ENCODE measurements at places on chromosomes 13 and 19.

DNA sequence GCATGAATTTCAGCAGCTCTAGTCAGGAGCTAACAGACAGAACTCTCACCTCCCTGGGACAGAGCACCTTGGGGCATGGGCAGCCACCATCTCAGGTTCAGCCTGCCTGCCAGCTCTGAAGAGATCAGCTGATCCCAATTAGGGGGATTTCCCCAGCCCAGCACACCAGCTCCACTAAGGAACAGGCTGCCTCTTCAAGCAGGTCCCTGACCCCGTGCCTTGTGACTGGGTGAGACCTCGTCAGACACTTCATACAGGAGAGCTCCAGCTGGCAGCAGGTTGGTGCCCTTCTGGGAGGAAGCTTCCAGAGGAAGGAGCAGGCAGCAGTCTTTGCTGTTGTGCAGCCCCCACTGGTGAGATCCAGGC lies 84.5 kb upstream of the UFM1 start:
- no peak for DNase-seq

GRCh38 chr19:56778351-56778750 lies 62.2 kb downstream of the PEG3 start:
- no peak for DNase-seq

- no peak for DNase-seq
Measured at GRCh38 chr13:111304603-111305289, 15.7 kb upstream of the TEX29 start.

- DNase-seq: peak; percentile 30
Measured at GRCh38 chr13:30618186-30618929, 638 bp downstream of the USPL1 start.

DNA sequence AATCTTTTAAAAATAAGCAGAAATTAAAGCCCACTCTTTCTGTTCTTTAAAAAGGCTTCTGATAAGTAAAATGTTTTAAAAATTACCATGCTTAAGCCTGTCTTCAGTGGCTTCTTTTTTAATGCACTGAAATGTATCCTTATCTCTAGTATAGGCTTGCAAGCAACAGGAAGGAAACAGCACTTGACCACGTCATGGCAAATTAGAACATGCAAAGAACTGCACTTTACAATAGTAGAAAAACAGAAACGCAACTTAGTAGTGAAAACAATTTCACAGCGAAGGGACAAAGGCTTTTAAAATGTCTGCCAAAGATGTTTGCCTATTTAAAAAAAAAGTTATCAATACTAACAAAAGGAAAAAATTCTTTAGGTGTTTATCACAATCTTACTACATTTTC lies 36.3 kb downstream of the ELF1 start:
- DNase-seq: peak; percentile 41

DNA sequence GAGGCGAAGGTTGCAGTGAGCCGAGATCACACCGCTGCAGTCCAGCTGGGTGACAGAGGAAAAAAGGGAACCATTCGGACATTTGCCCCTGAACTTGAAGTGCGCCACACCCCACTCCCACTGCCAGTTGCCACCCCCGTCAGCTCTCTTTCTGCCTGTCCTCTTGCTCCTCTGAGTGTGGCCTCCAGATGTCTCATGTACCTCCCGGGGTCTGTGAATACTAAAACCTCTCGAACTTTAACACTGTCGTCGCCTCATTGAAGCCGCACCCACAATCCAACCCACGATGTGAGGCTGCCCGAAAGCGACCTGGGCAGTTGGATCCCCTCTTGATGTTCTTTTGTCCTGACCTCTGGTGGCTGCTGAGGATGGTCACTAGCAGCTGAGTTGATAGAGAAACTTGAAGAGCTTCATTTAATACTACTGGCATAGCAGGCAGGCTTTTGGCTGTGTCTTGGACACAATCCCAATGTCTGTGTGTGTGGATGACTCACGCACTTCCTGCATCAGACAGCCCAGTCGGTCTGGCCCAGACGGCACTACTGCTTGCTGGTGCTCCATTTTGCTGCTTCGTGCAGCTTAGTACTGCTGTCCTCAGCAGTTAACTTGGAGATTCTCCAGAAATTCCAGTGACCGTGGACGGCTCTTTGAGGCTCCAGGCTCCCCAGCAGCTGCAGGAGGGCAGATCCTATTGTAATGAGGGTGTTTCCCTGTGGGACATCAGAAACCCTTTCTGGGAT lies 4.2 kb downstream of the FPR3 start:
- peak; percentile 58 for DNase-seq

- DNase-seq: no peak
Measured at GRCh38 chr19:2244486-2244885, 4.6 kb upstream of the AMH start.

DNA sequence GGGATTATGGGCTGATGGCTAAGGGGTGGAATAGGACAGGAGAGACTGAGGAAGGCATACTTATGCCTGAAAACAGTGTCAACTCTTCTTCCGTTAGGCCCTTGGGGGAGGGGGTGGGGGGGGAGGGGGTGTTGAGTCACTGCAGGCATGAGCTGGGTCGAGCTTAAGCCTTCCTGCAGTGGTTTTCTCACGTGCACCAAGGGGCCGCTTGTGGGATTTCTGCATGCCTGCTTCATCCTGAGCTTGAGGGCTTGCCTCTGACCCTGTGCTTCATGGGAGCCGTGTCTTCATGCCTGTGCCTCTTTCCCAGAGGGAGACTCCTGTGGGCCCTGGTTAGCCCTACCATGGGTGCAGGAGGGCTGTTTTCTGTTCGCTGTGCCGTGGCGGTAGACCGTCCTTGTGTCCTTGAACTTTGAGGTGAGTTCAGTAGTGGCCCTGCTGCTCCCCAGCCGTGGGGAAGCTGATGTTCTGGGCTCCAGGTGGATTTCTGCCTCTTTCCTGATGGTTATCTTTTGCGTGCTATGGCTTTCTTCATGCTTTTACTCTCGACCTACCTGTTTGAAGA lies 186.1 kb downstream of the PCCA start:
- no peak for DNase-seq

GRCh38 chr19:289651-290371 lies 1.4 kb downstream of the PLPP2 start:
- DNase-seq: peak; percentile 84

DNA sequence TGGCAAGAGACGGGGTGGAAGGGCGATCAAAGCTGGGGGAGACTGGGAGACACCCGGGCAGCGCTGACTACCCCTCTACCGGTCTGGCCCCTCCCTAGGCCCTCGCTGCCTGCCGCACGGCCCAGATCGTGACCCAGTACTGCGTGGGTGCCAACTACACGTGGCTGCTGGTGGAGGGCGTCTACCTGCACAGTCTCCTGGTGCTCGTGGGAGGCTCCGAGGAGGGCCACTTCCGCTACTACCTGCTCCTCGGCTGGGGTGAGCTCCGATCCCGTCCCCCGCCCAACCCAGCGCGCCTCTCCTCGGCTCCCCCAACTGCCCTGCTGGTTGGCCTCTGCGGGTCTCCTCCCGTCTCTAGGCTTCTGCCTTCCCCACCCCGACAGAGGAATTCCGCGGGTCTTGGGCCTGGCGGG lies 8.8 kb downstream of the GIPR start:
- DNase-seq: peak; percentile 56

- DNase-seq: no peak
Measured at GRCh38 chr19:18157465-18158063, 4.6 kb downstream of the PIK3R2 start.

- DNase-seq: no peak
Measured at GRCh38 chr13:40230833-40231266, 435.6 kb downstream of the FOXO1 start.

GRCh38 chr13:73329355-73329754 lies 270.6 kb downstream of the KLF5 start:
- DNase-seq: no peak

- DNase-seq: peak; percentile 32
Measured at GRCh38 chr13:49652355-49653305, 24.3 kb downstream of the ARL11 start.

DNA sequence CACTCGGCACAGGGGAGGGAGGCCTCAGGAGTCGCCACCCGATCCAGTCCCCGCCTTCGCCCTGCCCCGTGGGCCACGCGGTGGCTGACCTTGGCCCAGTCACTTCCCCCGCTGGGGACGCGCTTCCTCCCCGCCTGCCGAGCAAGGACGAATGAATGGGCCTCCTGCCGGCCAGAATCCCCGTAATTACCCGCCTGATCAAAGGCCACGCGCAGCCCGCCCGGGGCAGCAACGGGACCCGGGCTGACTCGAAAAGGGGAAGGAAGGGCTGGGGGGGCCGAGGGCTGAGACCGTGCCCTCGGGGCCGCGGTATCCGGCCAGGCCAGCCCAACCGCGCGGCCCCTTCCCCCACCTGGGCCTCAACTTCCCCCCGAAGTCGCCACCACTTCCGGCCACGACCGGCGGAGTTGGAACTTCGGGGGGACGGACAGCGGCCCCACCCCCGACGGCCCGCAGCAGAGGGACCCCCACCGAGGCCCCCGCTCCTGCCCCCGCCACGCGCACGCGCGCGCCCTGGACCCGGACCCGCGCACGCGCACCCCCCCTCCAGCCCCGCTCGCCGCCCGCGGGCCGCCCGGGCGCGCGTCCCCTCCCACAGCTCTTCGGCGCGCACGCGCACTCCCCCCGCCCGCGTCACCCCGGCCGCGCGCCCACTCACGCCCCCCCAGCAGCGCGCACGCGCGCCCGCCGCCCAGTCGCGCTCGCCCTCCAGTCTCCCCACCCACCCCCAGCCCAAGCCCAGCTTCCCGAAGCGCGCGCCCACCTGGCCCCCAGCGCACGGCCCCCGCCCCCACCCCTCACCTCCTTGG lies 520 bp downstream of the ZNF787 start:
- peak; percentile 89 for DNase-seq

GRCh38 chr13:64633948-64634347 lies 2596.2 kb downstream of the PCDH9 start:
- DNase-seq: no peak

GRCh38 chr13:44431150-44431549 lies 57.5 kb downstream of the SERP2 start:
- peak; percentile 66 for DNase-seq

GRCh38 chr13:51998723-51999509 lies 12.3 kb downstream of the ATP7B start:
- no peak for DNase-seq

DNA sequence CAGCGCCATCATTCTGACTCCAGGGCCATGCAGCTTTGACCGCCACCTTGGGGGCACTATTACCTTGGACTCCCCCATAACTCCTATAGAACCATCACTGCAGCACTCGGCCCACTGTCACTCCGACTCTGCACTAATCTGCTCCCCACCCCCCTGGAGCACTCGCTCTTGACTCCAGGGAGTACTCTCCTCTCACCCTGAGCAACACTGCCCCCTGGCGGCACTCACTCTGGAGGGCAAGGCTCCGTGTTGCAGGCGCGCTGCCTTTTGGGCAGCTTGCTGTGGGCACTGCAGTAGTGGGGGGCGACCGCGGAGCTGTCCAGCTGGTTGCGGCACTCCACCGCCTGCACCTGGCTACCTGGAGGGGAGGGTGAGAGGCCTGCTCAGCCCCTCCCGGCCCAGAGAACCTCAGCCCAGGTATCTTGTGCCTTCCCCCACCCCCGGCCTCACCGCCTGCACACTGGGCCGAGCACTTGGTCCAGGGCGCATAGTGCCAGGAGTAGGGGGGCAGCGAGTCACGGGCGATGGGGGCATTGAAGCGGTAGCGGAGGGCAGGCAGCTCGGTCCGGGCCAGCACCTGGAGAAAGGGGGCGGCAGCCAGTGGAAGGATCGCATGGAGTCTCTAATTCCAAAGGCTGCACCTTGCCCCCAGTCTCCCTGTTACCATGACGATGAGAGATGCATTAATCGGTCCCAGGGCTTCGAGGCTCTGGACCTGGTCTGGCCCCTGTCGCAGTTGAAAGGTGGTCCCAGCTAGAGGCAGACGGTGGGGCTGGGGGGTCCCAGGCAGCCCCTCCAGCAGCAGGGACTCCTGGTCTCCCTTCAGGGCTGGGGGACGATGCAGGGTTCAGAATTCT lies 8.9 kb upstream of the MYO1F start:
- peak; percentile 66 for DNase-seq

DNA sequence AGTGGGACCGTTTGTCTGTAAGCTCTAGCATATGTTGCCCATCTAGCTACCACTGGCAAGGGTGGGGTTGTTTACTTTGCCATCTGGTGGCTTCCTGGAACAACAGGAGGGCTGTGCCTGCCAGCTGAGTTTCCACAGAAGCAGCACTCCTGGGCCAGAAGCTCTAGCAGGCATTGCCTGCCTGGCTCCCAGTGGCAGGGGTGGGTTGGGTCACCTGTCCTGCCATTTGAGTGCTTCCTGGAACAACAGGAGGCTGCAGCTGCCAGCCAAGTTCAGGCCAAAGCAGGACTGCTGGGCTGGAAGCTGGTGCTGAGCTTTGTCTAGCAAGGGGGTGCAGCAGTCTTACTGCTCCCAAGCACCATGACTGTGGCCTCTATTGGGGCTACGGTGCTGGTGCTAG lies 239.7 kb downstream of the MTUS2 start:
- DNase-seq: no peak

- peak; percentile 25 for DNase-seq
Measured at GRCh38 chr19:29843180-29844051, 31.6 kb downstream of the CCNE1 start.

DNA sequence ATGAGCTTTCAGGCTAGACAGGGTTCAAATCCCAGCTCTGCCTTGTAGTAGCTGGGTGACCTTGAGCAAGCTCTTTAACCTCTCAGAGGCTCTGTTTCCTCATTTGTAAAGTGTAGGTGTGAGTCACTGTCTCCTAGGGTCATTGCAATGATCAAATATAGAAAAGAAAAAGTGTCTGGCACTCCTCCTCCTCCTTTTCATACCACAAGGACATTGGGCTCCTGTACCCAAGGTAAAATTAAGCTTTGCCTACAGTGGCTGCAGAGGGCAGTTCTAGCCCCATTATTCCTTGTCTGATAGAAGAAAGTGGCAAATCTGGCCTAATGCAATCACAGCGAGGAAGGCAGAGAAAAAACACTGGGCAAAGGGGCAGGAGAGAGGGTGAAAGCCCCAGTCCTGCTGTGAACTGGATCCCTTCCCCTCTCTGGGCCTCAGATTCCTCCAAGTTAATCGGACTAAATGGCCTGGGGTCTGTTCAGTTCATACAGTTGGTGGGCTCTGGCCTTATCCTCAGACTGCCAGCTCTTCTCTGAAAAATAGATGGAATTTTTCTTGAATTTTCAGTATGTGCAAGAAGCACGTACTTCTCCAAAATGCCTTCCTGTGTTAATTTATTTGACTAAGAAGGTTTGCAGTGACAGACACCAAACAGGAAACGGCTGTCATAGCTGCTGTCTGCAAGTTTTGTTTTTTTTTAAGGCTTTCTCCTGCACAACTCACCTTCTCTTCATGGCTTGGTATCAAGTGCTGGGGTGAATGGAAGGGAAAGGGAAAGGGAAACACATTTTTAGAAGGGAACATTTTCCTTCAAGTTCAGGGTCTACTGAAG lies 35.3 kb downstream of the RGCC start:
- no peak for DNase-seq

Data from transverse colon (tissue), 4 donors.